ENCODE measurements at places on chromosomes 16 and 17.
A peak's percentile ranks its signal among the peaks of the same experiment; 100 is the strongest.

DNA sequence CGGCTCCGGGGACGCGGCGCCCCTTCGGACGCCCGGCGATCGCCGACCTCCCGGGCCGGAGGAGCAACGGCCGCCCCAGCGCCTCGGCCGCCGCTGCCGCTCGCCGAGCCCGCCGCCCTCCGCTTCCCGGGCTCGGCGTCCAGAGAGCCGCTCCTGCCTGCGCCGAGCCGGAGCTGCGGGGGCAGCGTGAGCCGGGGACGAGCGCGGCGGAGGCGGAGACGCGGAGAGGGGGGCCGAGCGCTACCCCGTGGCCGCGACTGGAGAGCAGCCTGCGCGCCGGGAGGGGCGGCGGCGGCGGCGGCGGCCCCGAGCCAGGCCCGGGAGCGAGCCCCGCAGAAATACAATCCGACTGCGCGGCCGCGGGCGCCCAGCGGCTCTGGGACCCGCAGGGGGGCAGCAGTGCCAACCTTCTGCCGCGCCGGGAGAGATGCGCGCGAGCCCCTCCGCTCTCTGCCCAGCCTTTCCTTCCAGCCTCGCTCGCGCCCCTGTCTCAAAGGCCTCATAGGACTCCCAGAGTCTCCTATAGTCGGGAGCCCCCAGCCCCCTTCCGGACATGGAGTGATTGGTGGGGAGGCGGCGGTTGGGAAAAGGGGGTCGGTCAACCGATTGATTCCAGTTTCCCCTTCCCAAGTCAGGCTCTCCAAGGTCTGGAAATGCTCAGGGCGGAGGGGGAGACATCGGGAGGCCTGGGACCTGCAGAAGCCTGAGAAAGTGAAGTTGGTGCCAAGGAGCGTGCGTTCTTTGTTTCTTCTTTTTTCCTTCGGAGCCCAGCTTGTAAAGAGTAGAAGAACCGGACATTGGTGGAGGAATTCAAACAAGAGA, 1.0 kb upstream of the SDK2 start:
- DNase-seq = peak; percentile 64

DNA sequence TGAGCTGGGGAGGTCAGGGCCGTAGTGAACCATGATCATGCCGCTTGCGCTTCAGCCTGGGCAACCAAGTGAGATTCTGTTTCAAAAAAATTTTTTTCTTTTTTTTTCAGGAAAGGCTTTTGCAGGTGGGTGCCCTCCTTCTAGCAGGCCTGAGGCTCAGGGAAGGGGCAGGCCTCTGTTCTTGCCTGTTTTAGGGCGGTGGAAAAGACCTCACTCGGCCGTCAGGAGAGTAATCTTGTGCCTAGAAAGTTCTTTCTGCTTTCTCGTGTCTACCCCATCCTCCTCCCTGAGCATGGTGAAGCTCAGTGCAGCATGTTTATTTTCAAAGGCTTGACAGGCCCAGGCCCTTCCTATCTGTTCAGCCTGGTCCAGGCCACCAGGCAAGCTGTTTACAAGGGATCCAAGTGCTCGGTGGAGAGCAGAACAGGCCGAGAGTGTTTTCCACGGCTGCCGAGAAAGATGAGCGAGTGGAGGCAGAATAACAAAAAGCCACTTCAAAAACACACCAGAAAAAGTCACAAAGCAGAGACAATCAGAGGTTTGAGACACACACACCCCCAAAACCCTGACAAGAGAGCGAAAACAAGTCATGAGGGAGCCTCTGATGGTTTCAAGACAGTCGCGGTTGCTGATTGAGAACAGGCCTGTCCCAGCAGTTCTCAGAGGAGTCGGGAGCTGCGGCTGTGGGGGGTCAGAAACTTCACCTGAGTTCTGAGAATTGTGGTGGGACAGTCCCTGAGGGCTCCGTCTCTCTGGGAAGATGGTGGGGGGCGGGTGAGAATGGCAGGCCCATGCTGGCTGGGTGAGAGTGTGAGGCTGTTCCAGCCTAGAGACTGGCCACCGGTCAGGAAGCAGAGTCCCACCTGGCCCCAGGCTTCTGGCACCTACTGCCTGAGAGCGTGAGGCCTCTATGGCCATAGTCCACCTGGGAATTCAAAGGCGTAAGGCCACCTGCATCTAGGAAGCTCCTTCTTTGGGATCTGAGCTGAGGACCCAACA, 37.5 kb upstream of the CCR7 start:
- peak; percentile 71 for DNase-seq

DNA sequence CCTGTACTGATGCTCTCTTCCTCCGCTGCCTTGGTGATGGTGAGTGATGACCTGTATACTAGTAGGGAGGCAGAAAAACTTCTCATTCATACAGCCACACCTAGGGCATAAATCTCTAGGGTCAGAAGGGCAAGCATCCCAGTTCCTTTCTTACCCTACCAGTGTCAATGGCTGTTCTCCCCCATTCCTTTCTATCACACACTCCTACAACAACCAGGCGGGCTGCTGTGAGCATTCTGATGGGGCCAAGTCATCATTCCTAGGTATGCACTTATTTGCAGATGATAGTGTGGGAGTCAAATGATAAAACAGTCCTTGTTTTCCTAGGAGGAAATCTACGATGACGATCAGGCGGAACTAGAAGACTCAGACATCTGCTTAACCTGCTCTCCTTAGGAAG, 14.0 kb upstream of the SLC6A4 start:
- no peak for DNase-seq

- no peak for DNase-seq
Observed at GRCh38 chr16:89473136-89473712, 17.1 kb downstream of the ANKRD11 start.
